ENCODE measurements at places on chromosomes 5 and 9. TPM values are rescaled to one million over a fixed set of nuclear protein-coding genes. Genes with fewer than 3 reads are reported as not detected.

PTGES gene
- total RNA-seq: 48.9 TPM

MYORG gene
- total RNA-seq: 0.63 TPM

CCDC183 gene
- 0.32 TPM for total RNA-seq

ERP44 gene
- 3.6 TPM for total RNA-seq

Data from bronchial smooth muscle cell (primary cell).